Spleen (tissue), 13 donors: ENCODE measurements at places on chromosomes 5 and 9. TPM values are rescaled to one million over a fixed set of nuclear protein-coding genes. Genes with fewer than 3 reads are reported as not detected.

Gene GRIN3A
- 1.6 TPM for total RNA-seq

- H3K27me3 ChIP-seq, result no peaks in the 10 kb centered on the region
- H3K4me3 ChIP-seq, result no peak overlapping the region
- H3K36me3 ChIP-seq, result no peaks in the 10 kb centered on the region
- no peak overlapping the region for H3K27ac ChIP-seq
Observed at GRCh38 chr5:59008816-59009473, 426.1 kb downstream of the RAB3C start.

DNA sequence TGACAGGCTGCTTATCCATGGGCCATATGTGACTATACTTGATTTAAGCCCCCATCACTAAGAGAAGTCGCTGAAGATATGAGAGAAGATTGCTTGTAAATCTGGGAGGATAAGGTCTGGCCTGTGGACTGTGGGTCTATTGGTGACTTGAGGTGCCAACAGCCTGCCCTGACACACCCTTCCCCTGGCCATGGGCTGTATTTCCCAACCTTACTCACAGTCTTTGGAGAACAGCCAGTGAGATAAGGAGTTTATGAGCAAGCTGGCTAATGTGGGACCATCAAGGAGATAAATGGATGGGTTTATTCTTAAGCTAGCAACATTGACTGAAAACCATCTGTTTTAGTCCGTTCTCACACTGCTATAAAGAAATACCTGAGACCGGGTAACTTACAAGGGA, 231.3 kb downstream of the ZSWIM6 start:
- H3K27ac ChIP-seq, result no peak overlapping the region
- H3K4me1 ChIP-seq, result no peaks in the 10 kb centered on the region
- no peaks in the 10 kb centered on the region for H3K36me3 ChIP-seq
- no peaks in the 10 kb centered on the region for H3K27me3 ChIP-seq
- no peak for DNase-seq
- no peak overlapping the region for H3K4me3 ChIP-seq

GRCh38 chr5:139182528-139183296, 15.5 kb downstream of the SIL1 start:
- no peak for DNase-seq
- no peak overlapping the region for H3K27ac ChIP-seq
- H3K4me3 ChIP-seq, result no peak overlapping the region
- H3K36me3 ChIP-seq, result no peaks in the 10 kb centered on the region
- peaks cover 22% of the 10 kb centered on the region for H3K4me1 ChIP-seq
- H3K27me3 ChIP-seq, result no peaks in the 10 kb centered on the region

- no peaks in the 10 kb centered on the region for H3K27me3 ChIP-seq
- peak; percentile 58 for DNase-seq
- no peak overlapping the region for H3K4me3 ChIP-seq
- peaks cover 23% of the 10 kb centered on the region for H3K36me3 ChIP-seq
- peaks cover 100% of the 10 kb centered on the region for H3K4me1 ChIP-seq
Observed at GRCh38 chr9:134061019-134061687, 6.7 kb downstream of the BRD3 start.

Gene TAF11L5
- not detected for total RNA-seq

GRCh38 chr5:157431544-157432200, 28.3 kb upstream of the NIPAL4 start:
- no peak overlapping the region for H3K4me3 ChIP-seq
- H3K36me3 ChIP-seq, result no peaks in the 10 kb centered on the region
- H3K4me1 ChIP-seq, result peaks cover 7% of the 10 kb centered on the region
- no peak for DNase-seq
- no peaks in the 10 kb centered on the region for H3K27me3 ChIP-seq

- H3K36me3 ChIP-seq, result no peaks in the 10 kb centered on the region
- no peak overlapping the region for H3K27ac ChIP-seq
- peak; percentile 75 for DNase-seq
- H3K4me3 ChIP-seq, result no peak overlapping the region
- H3K27me3 ChIP-seq, result no peaks in the 10 kb centered on the region
- peaks cover 41% of the 10 kb centered on the region for H3K4me1 ChIP-seq
Observed at GRCh38 chr5:158953929-158954534, 145.7 kb downstream of the EBF1 start.

DNA sequence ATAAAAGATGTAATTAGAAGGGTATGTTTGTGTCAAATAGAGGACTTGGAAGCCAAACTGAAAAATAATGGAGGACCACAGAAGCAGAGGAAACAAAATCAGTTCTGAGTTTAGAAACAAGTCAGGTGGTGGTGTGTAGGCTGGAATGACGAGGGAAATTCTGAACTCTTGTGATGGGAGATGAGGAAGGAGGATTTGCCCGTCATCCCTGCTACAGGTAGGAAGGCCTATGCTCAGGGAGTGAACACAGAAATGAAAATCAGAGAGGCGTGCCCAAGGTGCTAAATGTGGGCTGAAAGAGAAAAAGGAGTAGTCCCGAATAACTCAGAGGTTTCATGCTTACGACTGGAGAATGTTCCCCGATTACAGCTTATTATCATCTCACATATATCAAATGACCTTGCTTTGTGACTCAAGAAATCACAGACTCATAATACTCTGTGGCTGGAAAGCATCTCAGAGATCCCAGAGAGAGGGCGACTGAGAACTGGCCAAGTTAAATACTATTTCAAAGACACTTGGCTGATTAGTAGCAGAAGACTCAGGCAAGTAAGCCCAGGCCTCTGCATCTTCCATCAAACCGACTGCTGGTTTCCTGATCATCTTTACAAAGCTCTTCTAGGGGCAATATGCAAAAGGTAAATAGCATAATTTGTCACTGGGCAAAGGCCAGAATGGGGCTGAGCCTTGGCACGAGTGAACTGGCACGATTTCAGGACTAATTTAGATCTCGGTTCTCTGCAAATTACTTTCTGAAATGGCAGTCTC, 126.0 kb downstream of the SUSD1 start:
- no peak for DNase-seq
- no peak overlapping the region for H3K4me3 ChIP-seq

GRCh38 chr5:73513996-73514395, 15.8 kb downstream of the BTF3 start:
- H3K36me3 ChIP-seq, result no peaks in the 10 kb centered on the region
- H3K27ac ChIP-seq, result no peak overlapping the region
- no peaks in the 10 kb centered on the region for H3K27me3 ChIP-seq

DNA sequence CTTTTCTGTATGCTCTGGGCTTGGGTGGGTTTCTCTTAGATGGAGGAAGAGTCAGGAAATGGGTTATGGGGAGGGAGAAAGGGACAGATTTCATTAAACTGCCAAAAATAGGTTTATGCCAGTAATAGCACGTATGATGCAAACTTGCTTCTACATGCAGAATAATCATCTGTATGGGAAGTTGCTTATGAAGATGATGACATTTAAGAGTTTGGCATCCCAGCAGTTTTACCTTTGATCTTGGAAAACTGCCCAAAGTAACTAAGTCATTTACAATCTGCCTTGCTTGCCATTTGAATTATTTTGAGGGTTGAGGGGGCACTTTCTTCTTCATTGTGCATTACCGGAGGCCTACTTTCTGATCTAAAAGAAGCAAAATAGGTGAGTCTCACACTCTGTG, 282.9 kb upstream of the ANKRD55 start:
- no peaks in the 10 kb centered on the region for H3K4me1 ChIP-seq
- H3K27me3 ChIP-seq, result no peaks in the 10 kb centered on the region
- peak overlapping the region; percentile 59 for H3K27ac ChIP-seq

Gene IFNK
- not detected for total RNA-seq

DNA sequence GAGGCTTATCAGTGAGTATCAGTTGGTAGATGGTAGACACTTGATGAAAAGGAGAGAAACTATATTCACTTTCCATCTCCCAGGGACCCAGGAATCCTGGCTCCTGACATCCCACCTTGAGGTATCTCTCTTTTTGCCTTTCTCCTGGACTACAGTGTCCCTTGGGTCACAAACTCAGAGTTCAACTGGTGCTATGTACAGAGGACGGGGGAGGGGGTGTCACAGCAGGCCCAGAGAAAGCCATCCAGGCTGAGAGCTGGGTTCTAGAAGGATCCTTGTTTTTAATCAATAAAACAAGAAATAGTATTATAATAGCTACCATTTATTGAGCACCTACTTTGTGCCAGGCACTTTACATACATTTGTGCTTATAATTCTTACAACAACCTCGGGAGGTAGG, 10.3 kb downstream of the MYORG start:
- no peaks in the 10 kb centered on the region for H3K27me3 ChIP-seq
- peaks cover 3% of the 10 kb centered on the region for H3K36me3 ChIP-seq
- H3K4me1 ChIP-seq, result no peaks in the 10 kb centered on the region
- no peak overlapping the region for H3K4me3 ChIP-seq

DNA sequence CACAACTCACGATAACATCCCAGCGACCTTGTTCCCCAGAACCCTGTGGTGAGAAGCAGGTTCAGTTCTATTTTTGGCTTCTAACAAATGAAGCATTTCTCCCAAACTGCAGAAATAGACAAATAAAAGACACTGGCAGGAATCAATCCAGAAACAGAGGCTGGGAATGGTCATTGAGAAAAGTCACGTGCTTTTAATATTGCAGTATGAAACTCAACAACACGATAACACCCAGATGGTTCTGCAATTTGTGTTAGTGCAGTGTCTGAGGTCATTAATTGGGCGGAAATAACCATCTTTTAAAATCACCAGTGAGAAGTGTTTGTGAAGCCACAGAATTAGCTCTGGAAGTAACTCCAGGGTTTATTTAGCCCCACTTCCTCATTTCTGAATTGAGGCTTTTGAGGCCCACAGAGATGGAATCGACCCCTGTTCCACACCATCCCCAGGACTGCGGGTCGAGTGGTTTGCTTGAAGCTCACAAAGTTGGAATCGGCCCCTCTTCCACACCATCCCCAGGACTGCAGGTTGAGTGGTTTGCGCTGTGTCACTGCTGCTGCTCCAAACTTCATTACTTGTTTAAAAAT, 164.7 kb upstream of the IRX4 start:
- H3K27ac ChIP-seq, result no peak overlapping the region
- no peaks in the 10 kb centered on the region for H3K36me3 ChIP-seq
- DNase-seq, result no peak
- H3K4me3 ChIP-seq, result no peak overlapping the region

DNA sequence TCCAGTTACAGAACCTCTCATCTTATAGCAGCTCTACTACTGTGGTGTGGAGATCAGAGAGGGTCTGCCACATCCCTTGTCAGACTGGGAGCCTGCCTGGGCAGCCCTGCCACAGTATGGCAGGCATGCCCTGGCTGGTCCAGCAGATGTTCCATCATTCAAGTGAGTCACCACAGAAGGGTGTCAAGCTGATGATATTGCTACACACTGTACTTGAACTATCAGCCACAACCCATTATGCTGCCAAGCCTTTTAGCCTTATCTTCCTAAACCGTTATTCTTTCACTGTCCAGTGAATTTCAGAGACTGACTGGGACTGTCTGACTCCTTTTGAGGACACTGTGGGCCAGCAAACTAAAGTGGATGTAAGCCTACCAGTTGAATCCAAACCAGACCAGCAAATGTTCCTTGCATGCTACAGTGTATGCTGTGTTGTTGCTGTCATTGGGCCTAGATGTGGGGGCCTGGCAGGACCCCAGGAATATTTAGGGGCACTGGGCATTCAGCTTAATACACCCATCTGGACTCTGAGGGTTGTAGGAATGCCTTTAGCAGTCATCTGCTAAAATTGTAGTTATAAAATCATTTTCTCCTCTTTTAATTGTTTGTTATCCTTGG, 202.6 kb downstream of the NR3C1 start:
- no peak overlapping the region for H3K27ac ChIP-seq
- DNase-seq, result no peak
- H3K27me3 ChIP-seq, result no peaks in the 10 kb centered on the region

- peak; percentile 80 for DNase-seq
- H3K36me3 ChIP-seq, result no peaks in the 10 kb centered on the region
- H3K4me3 ChIP-seq, result no peak overlapping the region
- H3K27me3 ChIP-seq, result no peaks in the 10 kb centered on the region
- H3K27ac ChIP-seq, result peak overlapping the region; percentile 91
Observed at GRCh38 chr5:177295924-177296323, 7.6 kb downstream of the RAB24 start.

Gene UBAP1
- 56.0 TPM for total RNA-seq

DNA sequence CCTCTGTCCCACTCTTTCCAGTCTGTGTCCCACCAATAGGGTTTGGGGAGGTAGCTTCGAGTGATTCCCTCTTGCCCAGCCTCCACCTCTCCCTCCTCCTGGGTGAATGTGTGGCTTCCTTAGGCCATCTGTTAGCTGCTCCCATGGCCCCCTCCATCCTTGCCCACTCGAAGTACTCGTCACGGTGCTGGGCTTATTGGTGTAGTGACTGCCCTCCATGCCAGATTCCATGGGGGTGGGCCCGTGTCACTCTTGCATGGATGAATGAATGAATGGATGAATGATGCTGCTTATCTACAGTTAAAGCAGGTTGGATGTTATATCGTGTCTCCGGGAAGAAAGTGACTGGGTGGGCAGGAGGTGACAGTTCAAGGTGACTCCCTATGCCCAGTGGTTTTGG, 19.1 kb downstream of the HMCN2 start:
- H3K4me3 ChIP-seq, result no peak overlapping the region
- no peaks in the 10 kb centered on the region for H3K27me3 ChIP-seq
- no peaks in the 10 kb centered on the region for H3K4me1 ChIP-seq
- H3K27ac ChIP-seq, result no peak overlapping the region
- H3K36me3 ChIP-seq, result no peaks in the 10 kb centered on the region

DNA sequence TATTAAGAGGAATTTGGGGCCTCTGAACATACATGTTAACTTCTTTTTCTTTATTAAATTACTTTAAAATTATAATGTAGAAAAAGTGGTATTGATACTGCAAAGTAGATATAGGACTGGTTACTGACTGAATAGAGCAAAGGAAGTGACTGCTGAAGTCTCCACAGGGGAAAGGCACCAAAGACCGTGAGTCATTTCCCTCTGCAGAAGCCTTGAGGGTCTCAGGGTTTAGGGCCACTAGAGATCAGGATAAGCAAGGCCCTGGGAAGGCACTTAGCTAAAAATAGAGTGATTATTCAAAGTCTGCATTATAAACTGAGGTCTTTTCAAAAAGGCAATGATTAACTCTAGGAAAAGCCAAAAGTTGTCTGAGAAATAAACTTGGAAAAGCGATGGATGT, 44.7 kb upstream of the ITGA1 start:
- no peak for DNase-seq
- H3K27me3 ChIP-seq, result no peaks in the 10 kb centered on the region
- no peaks in the 10 kb centered on the region for H3K36me3 ChIP-seq
- H3K4me1 ChIP-seq, result peaks cover 31% of the 10 kb centered on the region

GRCh38 chr5:89302102-89302891, 419.3 kb upstream of the MEF2C start:
- no peak overlapping the region for H3K27ac ChIP-seq
- H3K4me1 ChIP-seq, result no peaks in the 10 kb centered on the region
- H3K27me3 ChIP-seq, result no peaks in the 10 kb centered on the region
- H3K4me3 ChIP-seq, result no peak overlapping the region
- H3K36me3 ChIP-seq, result no peaks in the 10 kb centered on the region
- DNase-seq, result no peak

Gene PJA2
- total RNA-seq, result 89.3 TPM
